ENCODE measurements at places on chromosomes 16 and 17.

DNA sequence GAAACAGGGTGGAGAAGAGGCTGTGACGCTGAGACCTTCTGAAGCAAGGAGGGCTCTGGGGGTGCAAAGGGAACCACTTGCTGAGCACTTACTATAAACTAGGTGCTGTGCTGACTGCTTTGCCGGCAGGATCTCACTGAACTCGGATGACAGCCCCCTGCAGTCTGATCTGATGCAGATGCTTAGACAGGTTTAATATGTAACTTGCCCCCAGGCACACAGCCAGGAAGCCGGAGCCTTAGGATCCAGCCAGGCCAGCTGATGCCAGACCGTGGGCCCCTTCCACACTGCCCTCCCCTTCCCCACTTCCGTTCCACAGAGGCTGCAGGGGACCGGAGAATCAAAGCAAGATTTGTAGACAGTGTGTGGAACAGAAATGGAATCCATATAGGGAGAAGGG is 23.1 kb downstream of the SPACA3 start:
- DNase-seq, result no peak

DNA sequence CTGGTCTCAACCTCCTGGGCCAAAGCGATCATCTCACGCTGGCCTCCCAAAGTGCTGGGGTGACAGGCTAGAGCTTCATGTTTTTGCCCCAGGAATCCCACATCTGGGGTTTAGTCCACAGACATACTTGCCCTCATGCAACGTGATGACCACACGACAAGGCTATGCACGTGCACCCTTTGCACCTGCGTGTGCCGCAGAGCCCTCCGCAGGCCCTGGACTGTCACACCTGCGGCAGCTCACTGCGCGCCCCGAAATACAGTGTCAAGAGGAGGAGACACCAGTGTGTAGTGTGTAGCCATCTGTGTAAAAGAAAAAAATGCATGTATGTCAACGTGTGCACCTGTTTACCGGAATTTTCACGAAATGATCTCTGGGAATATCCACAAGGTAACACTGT is 3.5 kb upstream of the MYADML2 start:
- no peak for DNase-seq

GRCh38 chr17:40178021-40178601 is 841 bp downstream of the RAPGEFL1 start:
- DNase-seq, result no peak

- no peak for DNase-seq
Observed at GRCh38 chr17:26818736-26819135, 475.2 kb upstream of the WSB1 start.

GRCh38 chr16:68627951-68628425 is 17.1 kb upstream of the CDH3 start:
- no peak for DNase-seq

Measured in activated naive CD8-positive, alpha-beta T cell treated with anti-CD3 and anti-CD28 coated beads for 36 hours (primary cell).